ENCODE measurements at places on chromosomes 12 and 14. TPM values are rescaled to one million over a fixed set of nuclear protein-coding genes. Genes with fewer than 3 reads are reported as not detected.

Gene P3H3
- total RNA-seq = 0.21 TPM

Gene CCDC184
- not detected for total RNA-seq

Gene ERP27
- 0.93 TPM for total RNA-seq

- H3K4me1 ChIP-seq = no peaks in the 10 kb centered on the region
- no peak overlapping the region for H3K27ac ChIP-seq
- no peaks in the 10 kb centered on the region for H3K36me3 ChIP-seq
- no peak for DNase-seq
Observed at GRCh38 chr12:126189856-126190255, 1124.6 kb downstream of the AACS start.

DNA sequence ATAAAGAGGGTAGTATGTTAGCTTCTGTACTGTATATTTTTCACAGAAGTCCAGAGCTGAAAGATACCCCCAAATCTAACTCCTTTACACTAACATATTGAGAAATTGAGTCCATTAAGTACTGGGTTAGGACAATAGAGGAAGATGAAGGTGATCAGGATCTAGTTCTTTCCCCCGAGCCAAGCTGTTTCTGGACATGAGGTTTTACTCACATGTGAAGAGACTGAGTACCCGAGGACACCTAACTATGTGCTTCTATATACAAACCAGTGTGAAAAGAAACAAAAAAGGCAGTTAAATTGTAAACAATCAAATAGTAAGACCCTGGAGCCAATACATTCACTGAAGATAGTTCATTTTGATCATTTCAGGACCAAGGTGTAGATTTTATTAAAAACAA lies 3.8 kb upstream of the TRHDE start:
- no peaks in the 10 kb centered on the region for H3K36me3 ChIP-seq
- peaks cover 6% of the 10 kb centered on the region for H3K27me3 ChIP-seq
- DNase-seq = no peak
- H3K4me3 ChIP-seq = no peak overlapping the region
- H3K4me1 ChIP-seq = no peaks in the 10 kb centered on the region

- no peaks in the 10 kb centered on the region for H3K27me3 ChIP-seq
- no peak for DNase-seq
- no peaks in the 10 kb centered on the region for H3K4me1 ChIP-seq
- no peak overlapping the region for H3K27ac ChIP-seq
- H3K4me3 ChIP-seq = no peak overlapping the region
Observed at GRCh38 chr14:92956961-92957360, 34.0 kb downstream of the CHGA start.

GRCh38 chr12:65100140-65100539 lies 21.0 kb downstream of the WIF1 start:
- H3K4me3 ChIP-seq = no peak overlapping the region
- H3K4me1 ChIP-seq = no peaks in the 10 kb centered on the region
- no peaks in the 10 kb centered on the region for H3K36me3 ChIP-seq

- H3K36me3 ChIP-seq = no peaks in the 10 kb centered on the region
- no peaks in the 10 kb centered on the region for H3K27me3 ChIP-seq
Observed at GRCh38 chr12:19867151-19867550, 427.9 kb downstream of the AEBP2 start.

DNA sequence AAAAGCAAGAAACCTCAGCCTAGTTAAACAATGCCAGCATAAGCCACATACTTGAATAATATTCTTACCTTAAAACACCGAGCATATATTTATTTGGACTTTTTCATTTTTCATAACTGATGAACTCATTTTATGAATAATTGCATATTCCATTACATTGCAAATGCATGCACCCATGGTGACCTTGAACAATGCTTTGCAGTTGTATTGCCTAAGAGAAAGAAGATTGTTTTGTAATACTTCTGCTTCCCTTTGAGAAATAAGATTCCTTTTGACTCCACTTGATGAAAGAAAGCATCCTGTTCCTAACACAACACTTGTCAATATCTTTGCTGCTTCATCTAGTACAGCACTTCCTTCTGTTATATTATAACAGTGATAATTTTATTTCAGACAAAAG lies 1182.2 kb downstream of the FLRT2 start:
- no peak overlapping the region for H3K4me3 ChIP-seq
- no peaks in the 10 kb centered on the region for H3K27me3 ChIP-seq
- H3K27ac ChIP-seq = no peak overlapping the region
- H3K4me1 ChIP-seq = no peaks in the 10 kb centered on the region
- no peaks in the 10 kb centered on the region for H3K36me3 ChIP-seq
- no peak for DNase-seq

- H3K4me3 ChIP-seq = no peak overlapping the region
- H3K27me3 ChIP-seq = no peaks in the 10 kb centered on the region
- peaks cover 3% of the 10 kb centered on the region for H3K36me3 ChIP-seq
- no peaks in the 10 kb centered on the region for H3K4me1 ChIP-seq
Observed at GRCh38 chr14:81504864-81505263, 28.8 kb downstream of the SEL1L start.

GRCh38 chr12:68416826-68417225 lies 84.7 kb upstream of the MDM1 start:
- H3K4me3 ChIP-seq = no peak overlapping the region
- H3K27ac ChIP-seq = no peak overlapping the region
- DNase-seq = no peak

- DNase-seq = no peak
- no peaks in the 10 kb centered on the region for H3K4me1 ChIP-seq
Observed at GRCh38 chr12:59079002-59079401, 158.7 kb upstream of the LRIG3 start.

DNA sequence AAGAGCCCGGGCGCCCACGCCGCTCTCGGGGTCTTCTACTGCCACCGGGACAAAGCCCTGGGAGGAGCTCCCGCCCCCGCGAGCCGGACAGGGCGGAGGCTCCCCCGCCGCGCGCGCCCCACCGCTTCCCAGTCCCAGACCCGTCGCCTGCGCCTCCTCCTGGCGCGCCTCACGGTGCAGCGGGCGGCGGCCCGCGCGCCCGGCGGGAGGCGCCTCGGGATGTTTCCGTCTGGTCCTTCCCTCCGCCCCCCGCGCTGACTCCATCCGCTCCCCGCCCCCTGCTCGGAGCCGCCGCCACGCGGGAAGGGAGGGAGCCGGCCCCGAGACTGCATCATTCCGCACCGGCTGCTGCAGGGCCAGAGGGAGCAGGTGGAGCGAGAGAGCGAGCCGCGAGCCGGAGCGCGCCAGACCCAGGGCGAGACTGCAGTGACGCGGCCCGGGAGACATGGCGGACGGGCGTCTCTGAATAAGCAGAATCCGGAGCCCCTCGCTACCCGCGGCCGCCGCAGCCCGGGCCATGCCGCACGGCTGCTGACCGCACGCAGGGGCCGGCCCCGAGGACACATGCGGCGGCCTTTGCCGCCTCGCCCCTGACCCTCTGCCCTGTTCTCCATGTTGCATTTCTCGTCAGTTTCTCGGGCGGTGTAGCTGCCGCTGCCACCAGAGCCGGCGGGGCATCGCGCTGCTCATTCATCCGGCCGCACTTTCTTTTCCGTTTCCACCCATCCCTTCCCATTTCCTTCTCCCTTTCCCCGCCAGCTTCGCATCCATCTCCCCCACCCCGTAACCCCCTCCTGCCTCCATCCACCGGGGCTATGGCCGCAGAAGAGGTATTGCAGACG lies at the start of gene BICD1:
TSS of gene BICD1 (plus strand) at position 331 of the 842 bp plus-strand sequence. CDS start at position 816, 485 bp downstream.
- no peaks in the 10 kb centered on the region for H3K27me3 ChIP-seq
- H3K36me3 ChIP-seq = no peaks in the 10 kb centered on the region
- peak within 1 kb of the TSS; percentile 63 for H3K27ac ChIP-seq
- H3K4me3 ChIP-seq = peak within 1 kb of the TSS; percentile 80

DNA sequence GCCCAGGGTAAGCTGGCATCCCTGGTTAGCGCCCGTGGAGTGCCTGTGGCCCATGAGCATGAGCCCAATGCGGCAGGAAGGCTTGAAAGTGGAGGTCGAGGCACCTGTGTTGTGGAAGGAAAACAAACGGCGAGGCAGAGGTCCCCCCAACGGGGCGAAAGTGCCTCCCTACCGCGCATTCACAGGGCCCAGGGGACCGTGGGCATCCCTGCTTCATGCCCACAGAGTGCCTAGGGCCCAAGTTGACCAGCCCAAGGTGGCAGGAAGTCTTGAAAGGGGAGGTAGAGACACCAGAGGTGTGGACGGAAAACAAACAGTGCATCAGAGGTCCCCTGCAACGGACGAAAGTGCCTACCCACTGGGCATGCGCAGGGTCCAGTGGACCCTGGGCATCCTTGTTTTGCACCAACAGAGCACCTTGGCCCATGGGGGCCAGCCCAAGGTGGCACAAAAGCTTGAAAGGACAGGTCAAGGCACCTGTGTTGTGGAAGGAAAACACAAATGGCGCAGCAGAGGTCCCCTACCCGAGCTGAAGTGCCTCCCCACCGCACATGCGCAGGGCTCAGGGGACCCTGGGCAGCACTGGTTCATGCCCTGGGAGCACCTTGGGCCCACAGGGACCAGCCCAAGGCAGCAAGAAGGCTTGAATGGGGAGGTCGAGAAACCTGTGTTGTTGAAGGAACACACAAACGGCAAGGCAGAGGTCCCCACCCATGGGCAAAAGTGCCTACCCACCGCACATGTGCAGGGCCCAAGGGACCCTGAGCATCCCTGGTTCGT lies 377.5 kb downstream of the ALG10 start:
- H3K27me3 ChIP-seq = no peaks in the 10 kb centered on the region
- no peak overlapping the region for H3K4me3 ChIP-seq
- no peaks in the 10 kb centered on the region for H3K36me3 ChIP-seq
- no peaks in the 10 kb centered on the region for H3K4me1 ChIP-seq

GRCh38 chr12:101441461-101442224 lies 33.5 kb upstream of the SPIC start:
- H3K36me3 ChIP-seq = no peaks in the 10 kb centered on the region
- no peak overlapping the region for H3K4me3 ChIP-seq
- no peaks in the 10 kb centered on the region for H3K4me1 ChIP-seq
- H3K27me3 ChIP-seq = no peaks in the 10 kb centered on the region

DNA sequence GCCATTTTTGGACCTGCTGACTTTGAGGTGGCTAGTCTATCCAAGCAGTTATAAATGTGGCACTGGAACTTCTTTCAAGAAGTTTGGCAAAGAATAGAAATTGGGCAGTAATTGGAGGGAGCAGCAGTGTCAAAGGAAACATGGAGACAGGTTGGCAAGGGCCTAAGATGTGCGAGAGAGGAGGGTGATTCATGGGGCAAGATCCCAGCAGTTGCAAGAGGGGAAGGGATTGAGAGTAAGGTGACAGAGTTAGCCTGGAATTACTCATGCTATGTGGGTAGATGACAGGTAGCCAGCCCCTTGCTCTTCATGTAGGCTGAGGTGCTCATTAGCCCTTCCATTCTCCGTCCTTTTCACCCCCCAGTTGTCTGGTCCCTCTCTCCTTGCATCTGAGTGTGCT lies 42.2 kb downstream of the FBXL14 start:
- no peaks in the 10 kb centered on the region for H3K27me3 ChIP-seq
- no peak for DNase-seq
- no peak overlapping the region for H3K4me3 ChIP-seq
- H3K4me1 ChIP-seq = peaks cover 32% of the 10 kb centered on the region

DNA sequence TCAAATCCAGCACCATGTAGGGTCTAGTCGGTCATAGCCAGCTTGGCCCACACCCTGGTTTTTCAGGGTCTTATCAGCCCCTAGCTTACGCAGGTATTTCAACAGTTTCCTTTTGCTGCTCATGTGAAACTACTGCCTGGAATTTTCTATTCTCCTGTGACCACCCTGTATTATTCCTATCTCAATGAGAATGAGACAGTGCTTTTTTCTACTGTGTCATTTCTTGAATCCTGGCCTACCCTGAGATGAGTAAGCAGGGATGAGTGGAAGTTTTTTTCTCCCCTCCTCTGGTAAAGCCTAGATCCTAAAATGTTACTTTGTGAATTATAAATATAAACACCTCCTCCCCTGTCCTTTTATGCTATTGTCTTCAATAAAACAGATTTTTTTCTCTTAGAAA lies 62.7 kb upstream of the ARID2 start:
- no peaks in the 10 kb centered on the region for H3K36me3 ChIP-seq
- no peak for DNase-seq
- no peak overlapping the region for H3K4me3 ChIP-seq
- peaks cover 19% of the 10 kb centered on the region for H3K4me1 ChIP-seq

GRCh38 chr12:1047898-1048660 lies 57.1 kb downstream of the ERC1 start:
- H3K27ac ChIP-seq = no peak overlapping the region
- H3K36me3 ChIP-seq = no peaks in the 10 kb centered on the region
- H3K27me3 ChIP-seq = peaks cover 2% of the 10 kb centered on the region
- no peaks in the 10 kb centered on the region for H3K4me1 ChIP-seq
- H3K4me3 ChIP-seq = no peak overlapping the region

DNA sequence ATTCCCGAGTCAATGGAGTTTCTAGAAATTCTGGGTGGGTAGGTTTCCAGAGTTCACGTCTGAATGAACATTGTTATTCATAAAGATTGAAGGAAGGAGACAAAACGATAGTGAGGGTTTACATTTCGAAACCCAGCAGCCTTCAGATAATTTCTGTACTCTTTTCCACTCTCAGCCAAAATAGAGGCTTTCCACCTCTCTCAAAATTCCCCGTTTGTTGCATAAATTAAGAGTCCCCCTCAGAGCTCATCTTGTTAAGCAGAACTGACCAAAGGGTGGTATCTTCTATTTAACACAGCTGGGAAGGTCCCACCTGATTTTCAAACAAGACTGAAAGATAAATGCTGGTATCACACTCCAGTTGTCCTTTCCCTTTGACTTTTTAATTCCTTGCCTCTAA lies 21.5 kb upstream of the YARS2 start:
- H3K4me3 ChIP-seq = no peak overlapping the region
- no peak for DNase-seq
- no peak overlapping the region for H3K27ac ChIP-seq
- no peaks in the 10 kb centered on the region for H3K36me3 ChIP-seq

GRCh38 chr14:69107407-69108003 lies 45.4 kb downstream of the DCAF5 start:
- no peak overlapping the region for H3K27ac ChIP-seq
- H3K36me3 ChIP-seq = peaks cover 20% of the 10 kb centered on the region
- H3K27me3 ChIP-seq = no peaks in the 10 kb centered on the region

GRCh38 chr14:106268013-106268727 lies 741.8 kb downstream of the TMEM121 start:
- H3K4me3 ChIP-seq = no peak overlapping the region
- H3K27me3 ChIP-seq = peaks cover 8% of the 10 kb centered on the region
- H3K27ac ChIP-seq = no peak overlapping the region
- no peaks in the 10 kb centered on the region for H3K4me1 ChIP-seq
- H3K36me3 ChIP-seq = no peaks in the 10 kb centered on the region

GRCh38 chr14:80942191-80942600 lies 658 bp upstream of the CEP128 start:
- no peaks in the 10 kb centered on the region for H3K36me3 ChIP-seq
- peak overlapping the region; percentile 78 for H3K27ac ChIP-seq
- H3K4me3 ChIP-seq = peak overlapping the region; percentile 60
- no peak for DNase-seq

All from GM12878 (cell line).